ENCODE measurements at places on chromosomes 6 and 20.

GRCh38 chr20:59665656-59666555 lies 61.6 kb downstream of the PHACTR3 start:
- no peak for DNase-seq

GRCh38 chr6:43891072-43891870 lies 121.3 kb downstream of the VEGFA start:
- DNase-seq: no peak

- no peak for DNase-seq
Observed at GRCh38 chr6:138405816-138406413, 1.9 kb downstream of the HEBP2 start.

DNA sequence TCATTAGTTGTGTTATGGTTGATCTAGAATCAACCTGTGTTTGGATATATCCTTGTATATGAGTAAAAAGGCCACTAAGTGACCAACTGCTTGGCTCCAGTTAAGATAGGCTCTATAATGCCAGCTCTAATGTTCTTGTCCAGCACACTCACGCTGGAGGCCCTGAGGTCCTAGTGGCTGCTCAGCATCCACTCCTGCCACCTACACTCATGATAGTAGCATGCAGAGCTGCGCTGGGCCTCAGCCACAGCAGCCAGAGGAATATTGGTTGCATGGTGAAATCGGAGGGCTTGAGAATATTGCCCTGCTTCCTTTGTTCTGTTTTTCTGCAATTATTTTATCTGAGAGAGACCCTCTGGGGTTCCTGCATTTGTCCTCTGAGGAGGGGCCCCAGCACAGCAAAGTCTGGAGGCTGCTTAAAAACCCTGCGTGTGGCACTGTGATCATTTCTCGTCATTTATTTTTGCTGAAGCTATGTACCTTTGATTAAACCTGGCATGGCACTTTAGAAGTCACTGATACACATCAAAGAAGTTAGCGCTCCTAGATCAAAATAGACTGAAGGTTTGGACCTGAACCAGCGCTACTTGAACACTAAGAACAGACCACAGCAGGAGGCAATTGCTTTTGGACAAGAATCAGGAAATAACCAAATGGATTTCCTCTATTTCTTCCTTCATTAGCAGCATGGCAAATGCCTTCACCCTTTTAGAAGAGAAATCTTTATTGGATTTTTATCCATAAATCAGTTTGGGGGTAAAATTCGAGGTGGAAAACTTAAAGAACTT lies 398.4 kb upstream of the ID4 start:
- DNase-seq: no peak

GRCh38 chr6:6969761-6970223 lies 138.0 kb upstream of the RREB1 start:
- DNase-seq: no peak

- DNase-seq: no peak
Observed at GRCh38 chr6:156839129-156839528, 62.0 kb downstream of the ARID1B start.

- no peak for DNase-seq
Observed at GRCh38 chr6:122722746-122723145, 56.8 kb upstream of the FABP7 start.
